SHP77 (cell line): ENCODE measurements at places on chromosomes 12 and 14.

DNA sequence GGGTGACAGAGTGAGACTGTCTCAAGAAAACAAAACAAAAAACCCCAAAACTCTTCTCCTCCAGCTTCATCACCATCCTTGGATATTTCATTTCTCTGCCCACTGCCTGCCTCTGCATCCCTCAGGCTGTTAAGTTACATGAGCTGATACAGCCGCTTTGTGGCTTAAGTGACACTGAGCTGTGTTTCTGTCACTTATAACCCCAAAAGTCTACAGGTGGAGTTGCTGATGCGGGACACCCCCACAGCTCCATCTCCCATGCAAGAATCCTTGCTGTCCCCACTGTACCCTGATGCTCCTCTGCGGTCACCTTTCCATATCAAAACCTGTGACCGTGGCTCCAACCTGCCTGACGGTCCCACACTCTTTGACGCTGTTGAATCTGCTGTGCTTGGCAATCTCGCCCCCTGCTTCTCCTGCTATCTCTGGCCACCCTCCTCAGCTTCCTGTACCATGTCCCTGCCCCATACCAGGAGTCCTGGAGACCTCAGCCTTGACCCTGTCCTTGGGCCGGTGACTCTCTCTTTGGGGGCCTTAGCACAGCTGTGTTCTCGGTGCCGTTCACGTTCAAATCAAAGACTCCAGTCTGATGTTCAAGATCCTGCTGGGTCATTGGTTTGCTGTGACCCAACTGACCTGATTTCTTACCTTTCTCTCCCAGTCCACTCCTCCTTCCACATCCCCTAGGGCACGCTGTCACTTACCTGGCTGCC, 20.3 kb downstream of the HVCN1 start:
- DNase-seq, result no peak

DNA sequence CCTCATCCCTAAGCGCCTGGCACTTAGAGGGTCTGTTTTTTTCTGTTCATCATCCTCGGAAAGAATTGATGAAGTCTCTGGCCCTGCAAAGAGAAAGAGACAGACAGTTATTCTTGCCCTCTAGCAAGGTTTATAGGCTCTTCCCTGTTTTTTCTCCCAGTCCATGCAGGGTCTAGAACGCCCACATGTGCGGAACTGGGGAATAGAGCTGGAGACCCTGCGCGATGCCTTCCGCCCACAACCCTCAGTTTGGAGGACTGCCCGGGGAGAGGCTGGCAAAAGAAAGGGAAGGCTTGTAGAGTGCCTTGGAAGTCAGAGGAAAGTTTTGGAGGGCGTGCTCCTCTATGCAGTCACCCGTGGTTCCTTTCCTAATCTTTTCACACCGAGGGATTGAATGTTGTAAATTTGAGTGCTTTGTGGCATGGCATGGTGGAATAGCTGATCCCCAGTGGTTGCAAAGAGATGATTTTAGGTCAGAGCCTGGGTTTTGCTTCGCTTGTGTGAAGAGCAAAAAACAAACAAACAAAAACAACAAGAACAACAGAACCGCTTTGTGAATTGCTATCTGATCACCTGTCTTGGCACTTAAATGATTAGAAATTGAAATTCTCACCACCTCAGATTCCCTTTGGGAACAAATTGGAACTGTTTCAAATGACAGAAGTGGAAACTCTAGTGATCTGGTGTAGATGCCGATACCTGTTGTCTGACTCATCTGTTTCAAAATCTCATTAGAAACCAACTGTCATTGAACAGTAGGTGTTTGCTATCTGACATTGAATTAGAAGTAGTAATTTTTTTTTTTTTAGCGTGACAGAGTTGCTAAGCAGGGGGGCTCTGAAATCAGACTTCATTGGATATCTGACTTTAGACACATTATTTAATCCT, 947 bp downstream of the GAS2L3 start:
- DNase-seq, result no peak

DNA sequence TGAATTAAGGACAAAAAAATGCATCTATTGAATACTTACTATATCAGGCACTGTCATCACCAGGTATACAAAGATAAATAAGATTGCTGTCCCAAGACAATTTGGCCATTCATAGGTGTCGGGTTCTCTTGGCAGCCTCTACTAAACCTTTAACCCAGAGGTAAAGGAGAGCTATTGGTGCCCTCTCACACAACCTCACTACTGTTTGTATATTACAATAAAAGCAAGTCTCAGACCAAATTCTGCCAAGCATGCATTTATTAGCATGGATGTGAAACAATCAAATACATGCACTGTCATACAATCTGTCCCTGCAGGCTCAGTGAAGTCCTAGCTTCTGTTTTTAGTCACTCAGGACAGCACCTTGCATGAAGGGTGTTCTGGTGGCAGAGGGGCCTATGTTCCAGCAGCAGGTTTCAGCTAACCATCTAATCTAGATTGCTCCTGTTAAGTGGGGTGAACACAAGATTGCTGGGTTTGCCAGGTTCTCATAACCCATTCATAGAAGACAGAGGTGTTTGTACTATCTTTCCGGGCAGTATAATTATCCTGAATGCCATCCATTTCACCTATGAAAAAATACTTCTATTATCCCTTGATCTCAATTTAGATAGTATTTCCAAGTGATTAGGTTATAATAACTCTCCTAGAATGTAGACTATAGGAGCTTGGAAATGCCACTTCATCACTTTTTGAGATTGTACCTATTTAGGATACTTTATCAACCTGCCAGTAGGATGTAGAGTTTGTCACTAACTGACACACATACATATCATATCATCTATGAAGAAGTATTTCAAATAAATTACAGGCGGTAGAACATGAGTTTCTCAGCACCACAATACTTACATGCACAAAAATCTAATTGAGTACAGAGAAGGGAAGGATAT, 254.0 kb upstream of the KRR1 start:
- no peak for DNase-seq

DNA sequence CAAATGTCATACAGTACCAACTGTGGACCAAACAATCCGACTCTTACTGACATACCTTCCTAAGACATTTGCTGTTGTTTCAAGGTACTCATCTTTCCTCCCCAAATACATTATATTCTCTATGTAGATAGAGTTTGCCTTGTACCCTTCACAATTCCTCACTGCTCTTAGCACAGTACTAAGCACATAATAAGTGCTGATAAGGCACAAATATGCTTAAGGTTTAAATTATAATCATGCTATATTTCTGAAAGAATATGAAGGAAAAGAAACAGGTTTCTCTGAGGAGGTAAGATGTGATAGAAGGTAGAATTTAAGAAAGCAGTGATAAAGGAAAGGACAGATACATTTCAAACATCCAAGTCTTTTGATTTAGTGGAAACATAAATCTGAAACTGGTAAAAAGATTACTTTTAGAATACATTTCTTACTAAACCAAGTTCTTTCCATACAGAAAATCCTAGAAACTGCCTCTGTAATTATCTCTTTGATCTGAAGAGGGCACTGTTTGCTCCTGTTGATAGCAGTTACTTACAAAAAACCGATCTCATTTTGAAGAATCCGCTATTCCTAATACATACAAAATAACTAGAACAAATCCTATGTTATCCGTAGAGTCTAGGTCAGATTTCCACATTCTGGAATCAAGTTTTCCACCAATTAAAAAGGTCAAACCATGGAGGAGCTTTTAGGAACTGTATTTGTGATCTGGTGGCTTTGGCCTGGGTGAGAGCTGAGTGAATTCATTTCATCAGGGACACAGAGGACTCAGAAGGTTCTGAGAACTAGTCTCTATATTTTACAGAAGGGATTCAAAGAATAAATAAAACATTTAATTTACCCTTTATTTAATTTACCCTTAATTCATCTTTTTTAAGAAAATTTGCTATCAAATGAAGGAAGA, 311.9 kb downstream of the DAD1 start:
- no peak for DNase-seq

- DNase-seq, result no peak
Observed at GRCh38 chr12:128483526-128484255, 216.7 kb downstream of the TMEM132C start.

- DNase-seq, result no peak
Observed at GRCh38 chr14:99769799-99770198, 23.4 kb upstream of the EML1 start.

GRCh38 chr12:18446061-18446644, 184.8 kb downstream of the PIK3C2G start:
- no peak for DNase-seq

DNA sequence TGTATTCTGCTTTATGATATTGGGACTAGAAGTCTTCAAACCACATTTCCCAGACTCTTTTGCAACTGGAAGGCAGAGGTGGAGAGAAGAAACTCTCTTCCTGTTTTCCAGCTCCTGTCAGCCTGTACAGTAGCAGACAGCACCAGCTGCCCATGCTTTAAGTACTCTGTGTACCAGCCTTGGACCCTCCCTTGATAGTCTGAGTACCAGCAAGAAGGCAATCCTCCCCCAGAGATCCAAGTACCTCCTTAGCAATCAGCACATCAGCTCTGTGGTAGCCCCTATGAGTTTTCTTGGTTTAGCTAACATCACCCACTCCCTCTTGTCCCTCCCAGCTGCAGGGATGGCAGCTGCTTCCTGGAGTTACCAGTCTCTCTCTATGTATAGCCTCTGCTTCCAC, 56.3 kb downstream of the STXBP6 start:
- DNase-seq, result no peak

GRCh38 chr12:105641749-105642148, 311.3 kb downstream of the C12orf75 start:
- DNase-seq, result no peak

DNA sequence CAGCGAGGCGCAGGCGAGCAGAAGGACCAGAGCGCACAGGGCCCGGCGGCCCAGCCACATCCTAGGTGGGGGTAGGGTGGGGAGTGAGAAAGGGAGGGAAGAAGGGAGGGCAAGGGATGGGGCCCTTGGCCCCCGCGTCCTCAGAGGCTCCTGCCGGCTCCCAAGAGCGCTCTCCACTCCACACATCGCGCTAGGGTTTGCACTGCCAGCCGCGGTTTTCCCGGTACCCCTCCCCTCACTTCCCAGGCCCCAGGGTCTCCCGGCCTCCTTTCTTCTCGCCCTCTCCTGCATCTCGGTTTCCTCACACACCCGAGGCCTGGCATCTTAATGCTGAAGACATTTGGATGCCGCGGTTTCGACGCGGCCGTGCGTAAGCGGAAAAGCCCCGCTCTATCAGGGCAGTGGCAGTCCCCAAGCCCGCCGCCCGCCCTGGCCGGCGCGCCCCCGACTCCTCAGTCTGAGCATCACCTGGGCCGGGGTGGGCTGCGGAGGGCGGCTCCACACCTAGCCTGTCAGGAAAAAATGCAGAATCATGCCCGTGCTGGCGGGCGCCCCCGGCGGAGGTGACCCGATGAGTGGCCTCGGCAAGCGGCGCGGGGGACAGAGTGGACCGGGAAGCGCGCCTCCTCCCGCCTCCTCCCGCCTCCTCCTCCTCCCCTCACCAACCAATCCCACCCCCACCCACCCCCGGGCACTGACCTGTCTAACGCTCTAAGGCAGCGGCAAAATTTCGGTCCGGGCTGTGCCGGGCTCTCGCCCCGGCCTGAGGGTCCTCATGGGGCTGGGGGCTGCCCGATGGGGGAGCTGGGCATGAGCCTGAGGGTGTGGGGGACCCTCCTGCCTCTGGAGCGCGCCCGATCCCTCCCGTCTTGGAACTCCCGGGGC, 686 bp downstream of the B4GALNT1 start:
- no peak for DNase-seq

DNA sequence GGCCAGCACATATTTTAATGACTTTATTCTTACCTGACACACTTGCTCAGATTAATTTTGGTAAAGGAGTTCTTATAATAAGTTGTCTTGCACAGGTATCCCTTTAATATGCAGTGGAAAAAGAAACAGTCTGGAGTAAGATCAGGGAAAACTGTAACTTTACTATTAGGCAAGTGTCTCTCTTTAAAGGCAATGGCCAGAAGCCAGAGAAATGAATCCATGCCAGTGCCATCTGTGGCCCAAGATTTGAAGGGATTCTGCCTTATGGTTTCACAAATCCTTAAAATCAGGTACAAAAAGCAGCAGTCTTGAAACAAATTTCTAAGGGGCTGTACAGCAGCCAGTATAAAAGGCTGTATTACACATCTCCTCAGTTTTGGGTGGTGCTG, 22.4 kb downstream of the NFYB start:
- no peak for DNase-seq

DNA sequence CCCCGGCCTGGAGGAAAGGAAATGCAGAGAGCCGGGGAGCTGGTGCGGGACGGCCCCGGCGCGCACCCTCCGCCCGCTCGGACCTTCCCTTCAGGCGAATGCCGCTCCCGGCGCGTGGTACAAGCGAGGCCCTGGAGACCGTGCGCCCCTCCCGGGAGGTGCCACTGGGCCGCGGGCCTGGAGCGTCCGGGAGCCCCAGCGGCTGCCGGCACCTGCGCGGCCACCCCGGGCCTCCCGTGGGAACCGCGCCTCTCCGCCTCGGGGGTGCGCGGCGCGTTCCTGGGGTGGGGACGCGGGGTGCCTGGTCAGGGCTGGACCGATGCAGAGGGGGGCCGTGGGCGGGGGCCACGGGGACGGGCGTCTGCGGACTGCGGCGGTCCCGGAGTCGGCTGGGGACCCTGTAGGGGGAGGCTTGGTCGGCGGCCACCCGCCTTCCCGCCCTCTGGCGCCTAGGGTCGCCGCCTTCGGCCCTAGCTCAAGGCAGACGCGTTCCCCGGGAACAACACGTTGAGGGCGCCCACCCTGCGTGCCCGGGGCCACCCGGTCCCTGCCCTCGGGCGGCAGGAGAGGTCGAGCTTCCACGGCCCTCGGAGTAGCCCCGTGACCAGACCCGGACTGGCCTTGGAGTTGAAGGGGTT, 599 bp downstream of the PAPLN start:
- DNase-seq, result no peak

GRCh38 chr12:87368259-87368658, 660.9 kb downstream of the C12orf50 start:
- peak; percentile 45 for DNase-seq

DNA sequence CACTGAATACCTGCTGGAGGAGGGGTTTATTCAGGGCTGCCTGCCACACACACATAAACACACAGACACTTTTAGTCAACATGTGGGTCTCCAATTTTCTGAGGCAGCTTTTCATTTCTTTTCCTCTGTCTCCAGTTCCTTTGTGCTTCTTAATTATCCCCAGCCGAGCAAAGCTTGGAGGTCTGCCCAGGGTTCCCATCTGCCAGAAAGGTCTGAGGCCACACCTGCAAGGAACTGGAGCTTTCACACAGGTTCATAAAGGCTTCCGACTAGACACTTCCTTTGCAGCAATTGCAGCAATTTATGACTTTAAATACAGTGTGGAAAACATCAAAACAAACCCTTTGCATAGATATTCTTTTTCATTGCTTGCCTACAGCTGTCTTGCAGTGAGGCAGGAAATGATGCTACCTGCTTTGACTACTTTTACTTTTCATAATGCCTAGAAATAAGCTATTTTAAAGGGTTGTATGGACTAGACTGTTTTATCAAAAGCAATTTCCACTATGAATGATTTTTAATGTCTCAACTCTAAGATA, 1318.9 kb downstream of the AACS start:
- DNase-seq, result no peak

GRCh38 chr14:33764876-33765650, 185.8 kb downstream of the EGLN3 start:
- no peak for DNase-seq

DNA sequence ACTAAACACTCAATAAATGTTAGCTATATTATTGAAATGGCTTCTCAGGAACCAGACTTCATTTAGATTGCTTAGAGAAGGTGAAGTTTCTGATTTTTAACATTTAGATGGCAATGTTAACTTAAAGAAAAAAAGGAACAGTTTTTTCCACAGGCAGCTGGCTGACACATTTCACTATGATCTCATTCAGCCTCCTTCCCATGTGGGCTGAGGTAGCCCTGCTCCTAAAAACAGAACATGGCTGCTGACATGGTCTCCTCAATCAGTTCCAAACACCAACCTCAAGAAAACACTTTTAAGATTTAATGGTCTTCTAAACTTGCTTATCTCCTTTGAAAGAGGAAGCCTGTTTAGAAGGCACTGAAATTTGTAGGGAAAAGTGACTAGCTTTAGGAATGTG, 23.8 kb downstream of the GNS start:
- no peak for DNase-seq
